ENCODE measurements at places on chromosomes 7 and 10.
A peak's percentile ranks its signal among the peaks of the same experiment; 100 is the strongest.

GRCh38 chr10:84177541-84178141 is 4.0 kb downstream of the GPR15LG start:
- no peaks in the 10 kb centered on the region for H3K27me3 ChIP-seq
- no peak overlapping the region for H3K4me3 ChIP-seq
- H3K36me3 ChIP-seq, result no peaks in the 10 kb centered on the region
- no peaks in the 10 kb centered on the region for H3K4me1 ChIP-seq
- no peak overlapping the region for H3K27ac ChIP-seq

DNA sequence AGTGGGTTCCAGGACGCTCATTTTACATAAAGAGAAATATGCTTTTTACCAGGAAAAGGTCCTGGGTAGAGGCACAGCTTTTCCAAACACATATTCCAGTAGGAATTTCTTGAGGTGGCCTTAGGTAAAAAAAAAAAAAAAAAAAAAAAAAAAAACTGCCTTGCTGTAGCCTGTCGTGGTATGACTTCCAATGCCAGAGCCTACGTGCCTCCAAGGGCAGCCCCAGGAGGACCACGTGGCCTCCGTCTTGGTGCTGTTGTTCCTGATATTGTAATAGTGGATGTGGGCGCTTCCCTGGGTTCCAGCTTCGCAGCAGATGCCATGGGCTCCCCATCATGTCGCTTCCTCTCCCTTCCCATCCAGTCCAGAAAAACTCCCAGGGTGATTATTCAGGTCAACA is 49.3 kb downstream of the PRKAG2 start:
- no peak overlapping the region for H3K27ac ChIP-seq
- H3K27me3 ChIP-seq, result no peaks in the 10 kb centered on the region
- H3K4me3 ChIP-seq, result no peak overlapping the region
- H3K36me3 ChIP-seq, result no peaks in the 10 kb centered on the region

DNA sequence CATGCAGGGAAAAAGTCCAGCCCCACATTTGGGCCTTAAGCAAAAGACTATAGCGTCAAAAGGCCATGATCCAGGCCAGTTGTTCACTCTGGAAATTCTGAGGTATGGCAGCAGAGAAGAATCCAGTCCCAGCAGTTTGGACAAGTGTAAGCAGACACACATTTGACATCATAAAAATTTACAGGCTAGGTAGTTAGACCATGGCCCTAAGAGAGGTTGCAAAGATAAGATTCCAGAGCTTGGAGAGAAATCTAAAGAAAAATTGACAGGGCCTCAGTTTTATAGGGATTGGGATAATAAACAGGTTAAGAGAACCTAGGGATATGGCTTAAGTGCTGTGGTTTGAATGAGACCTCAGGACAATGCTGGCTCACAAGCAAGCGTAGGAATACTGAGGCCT is 884.4 kb upstream of the SORCS1 start:
- no peak overlapping the region for H3K4me3 ChIP-seq
- H3K4me1 ChIP-seq, result no peaks in the 10 kb centered on the region
- H3K36me3 ChIP-seq, result no peaks in the 10 kb centered on the region
- no peak for DNase-seq
- no peak overlapping the region for H3K27ac ChIP-seq

GRCh38 chr10:60524541-60524940 is 134.9 kb upstream of the ANK3 start:
- H3K36me3 ChIP-seq, result no peaks in the 10 kb centered on the region
- no peak overlapping the region for H3K27ac ChIP-seq
- no peak for DNase-seq

GRCh38 chr10:24556750-24557742 is 166.6 kb downstream of the ARHGAP21 start:
- DNase-seq, result peak; percentile 37
- H3K27me3 ChIP-seq, result no peaks in the 10 kb centered on the region
- H3K4me1 ChIP-seq, result no peaks in the 10 kb centered on the region
- H3K36me3 ChIP-seq, result no peaks in the 10 kb centered on the region
- no peak overlapping the region for H3K4me3 ChIP-seq

All from ovary (tissue), 10 donors.